Stimulated activated CD8-positive, alpha-beta memory T cell treated with anti-CD3 and anti-CD28 coated beads, Interleukin-15, amount 100 ng/mL, for 4 hours (primary cell): ENCODE measurements at places on chromosomes 2 and 18.

DNA sequence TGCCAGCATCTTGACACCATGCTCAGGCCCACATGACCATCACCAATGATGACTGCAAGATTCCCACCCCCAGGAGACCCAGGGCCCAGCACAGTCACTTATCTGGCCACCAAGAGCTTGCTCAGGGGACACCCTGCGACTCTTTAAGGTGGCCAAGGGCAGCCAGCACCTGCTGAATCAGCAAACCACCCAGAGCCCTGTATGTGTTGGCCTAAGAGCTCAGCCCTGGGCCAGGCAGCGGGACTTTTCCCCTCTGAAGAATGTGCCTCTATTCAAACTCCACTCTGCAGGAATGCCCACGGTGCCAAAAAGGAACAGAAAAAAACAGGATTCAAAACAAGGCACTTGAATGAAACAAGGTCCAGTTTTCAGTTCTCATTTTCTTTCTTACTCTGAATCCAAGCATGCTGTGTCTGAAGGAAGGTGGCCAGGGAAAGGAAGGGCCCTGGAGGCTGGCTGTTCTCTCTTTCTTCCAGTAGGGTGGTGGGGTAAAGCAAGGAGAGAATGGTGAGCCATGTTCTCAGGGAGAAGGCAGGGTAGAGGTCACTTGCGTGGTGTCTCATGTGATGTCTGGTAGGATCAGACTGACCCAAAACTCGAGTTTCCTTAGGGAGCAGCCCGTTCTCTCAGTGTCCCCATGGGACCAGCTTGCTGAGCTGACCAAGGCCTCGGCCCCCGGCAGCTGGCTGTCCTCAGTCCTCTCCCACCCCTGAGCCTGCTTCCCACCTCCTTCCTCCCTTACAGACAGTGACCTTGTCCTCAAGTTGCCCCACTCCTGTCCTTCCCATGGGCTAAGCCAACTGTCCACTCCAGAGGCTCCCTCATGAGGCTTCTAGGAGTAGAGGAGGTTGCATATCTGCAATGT is 150.0 kb downstream of the RNF152 start:
- no peak for DNase-seq

DNA sequence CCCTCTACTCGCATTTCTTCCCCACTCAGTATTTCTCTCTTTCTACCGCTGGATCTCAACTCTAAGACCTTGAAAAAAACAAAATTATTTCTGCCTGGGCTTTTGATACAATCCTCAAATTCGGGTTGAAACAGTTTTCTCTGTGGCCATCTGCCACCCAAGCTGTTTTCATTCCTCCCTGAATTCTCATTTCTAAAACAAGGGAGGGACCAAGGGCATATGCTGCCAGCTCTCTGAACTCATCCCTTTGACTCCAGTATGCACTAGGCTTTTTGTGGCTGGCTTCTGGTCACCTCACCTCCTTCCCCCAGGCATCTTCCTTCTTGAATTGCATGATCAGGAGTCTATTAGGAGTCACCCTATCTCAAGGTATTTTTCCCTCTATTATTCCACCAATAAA is 49.5 kb downstream of the CCDC148 start:
- no peak for DNase-seq

- no peak for DNase-seq
Observed at GRCh38 chr2:241010531-241011295, 12.3 kb downstream of the SNED1 start.

DNA sequence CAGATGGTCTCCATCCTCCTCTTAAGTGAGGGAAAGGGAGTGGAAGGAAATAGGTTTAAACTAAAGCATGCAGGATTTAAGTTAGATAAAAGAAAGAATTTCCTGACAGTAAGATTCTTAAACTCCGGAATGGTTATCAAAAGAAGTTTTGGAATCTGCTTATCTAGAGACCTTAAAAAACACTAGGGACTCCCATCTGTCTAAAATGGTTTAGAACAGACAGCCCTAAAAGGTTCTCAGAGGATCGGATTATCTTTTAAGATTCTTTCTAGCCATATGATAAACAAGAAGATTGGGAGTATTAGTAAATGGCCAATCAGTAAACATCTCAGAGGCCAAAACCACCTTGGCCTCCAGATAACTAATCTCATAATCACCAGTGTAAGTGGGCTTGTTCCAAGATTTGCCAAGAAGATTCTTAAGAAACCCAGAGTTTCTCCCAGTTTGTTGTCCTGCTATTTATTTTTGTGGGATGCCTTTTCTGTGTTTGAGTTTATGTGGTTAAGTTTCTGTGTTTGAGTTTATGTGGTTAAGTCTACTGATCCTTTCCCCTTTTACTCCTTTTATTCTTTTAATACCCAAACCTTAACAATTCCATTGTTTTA is 314.9 kb upstream of the NRP2 start:
- DNase-seq, result no peak

- DNase-seq, result no peak
Observed at GRCh38 chr2:163733956-163734355, 1.9 kb downstream of the FIGN start.

GRCh38 chr2:95007822-95008221 is 17.7 kb upstream of the MAL start:
- DNase-seq, result no peak
